ENCODE measurements at places on chromosomes 1 and 21. TPM values are rescaled to one million over a fixed set of nuclear protein-coding genes. Genes with fewer than 3 reads are reported as not detected.

Gene DCDC2B
- polyA plus RNA-seq: 0.36 TPM

Gene LCE6A
- not detected for polyA plus RNA-seq

DNA sequence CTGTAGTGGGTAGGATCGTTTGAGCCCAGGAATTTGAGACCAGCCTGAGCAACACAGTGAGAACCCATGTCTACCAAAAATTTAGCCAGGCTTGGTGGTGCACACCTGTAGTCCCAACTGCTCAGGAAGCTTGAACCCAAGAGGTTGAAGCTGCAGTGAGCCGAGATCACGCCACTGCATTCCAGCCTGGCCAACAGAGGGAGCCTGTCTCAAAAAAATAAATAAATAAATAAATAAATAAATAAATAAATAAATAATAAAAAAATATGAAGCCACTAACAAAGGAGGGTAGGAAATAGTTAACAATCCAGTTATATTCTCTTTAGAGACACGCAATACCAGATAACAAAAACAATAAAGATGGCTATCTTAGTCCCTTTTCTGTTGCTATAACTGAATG is 11.9 kb upstream of the CBR3 start:
- DNase-seq: no peak

Gene C1orf116
- polyA plus RNA-seq: not detected

Gene DCST1
- not detected for polyA plus RNA-seq

Gene GABRD
- not detected for polyA plus RNA-seq

DNA sequence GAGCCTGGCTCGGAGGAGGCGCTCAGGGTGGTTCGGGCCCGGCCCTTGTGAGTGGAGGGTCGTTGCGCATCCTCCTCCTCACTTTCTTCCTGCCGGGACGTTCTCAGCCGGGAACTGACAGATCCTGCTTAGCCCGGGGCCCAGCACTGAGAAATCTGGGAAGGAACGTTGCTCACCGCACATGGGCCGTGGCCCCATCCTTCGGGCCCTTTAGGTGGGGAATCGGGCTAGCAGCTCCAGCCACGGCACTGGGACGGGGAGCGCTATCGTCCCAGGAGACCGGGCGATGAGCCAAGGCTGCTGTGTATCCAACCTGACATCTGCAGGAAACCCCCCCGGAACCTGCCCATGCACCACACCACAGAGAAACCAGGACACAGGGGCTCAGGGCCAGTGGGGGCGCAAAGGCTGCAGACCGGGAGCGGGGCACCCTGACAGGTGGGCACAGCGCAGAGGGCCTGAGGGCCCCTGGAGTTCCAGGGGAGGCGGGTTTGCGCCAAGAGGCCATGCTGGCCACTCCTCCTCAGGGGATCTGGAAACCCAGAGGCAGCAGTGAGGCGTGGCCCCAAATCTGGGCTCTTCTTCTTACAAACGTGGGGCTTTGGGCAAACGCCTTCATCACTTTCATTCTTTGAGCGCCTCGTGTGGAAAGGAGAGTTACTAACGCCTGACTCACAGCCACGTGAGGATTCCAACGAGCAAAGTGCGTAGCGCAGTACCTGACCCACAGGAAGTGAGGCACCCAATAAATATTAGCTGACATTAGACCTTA is at the start of gene SH2D5:
Gene SH2D5 (minus strand): TSS at position 116 of the 772 bp plus-strand sequence. CDS start 4,659 bp downstream, outside the sequence.
- peak; percentile 59 for DNase-seq

GRCh38 chr21:31460980-31461379 is 116.9 kb upstream of the TIAM1 start:
- DNase-seq: no peak

DNA sequence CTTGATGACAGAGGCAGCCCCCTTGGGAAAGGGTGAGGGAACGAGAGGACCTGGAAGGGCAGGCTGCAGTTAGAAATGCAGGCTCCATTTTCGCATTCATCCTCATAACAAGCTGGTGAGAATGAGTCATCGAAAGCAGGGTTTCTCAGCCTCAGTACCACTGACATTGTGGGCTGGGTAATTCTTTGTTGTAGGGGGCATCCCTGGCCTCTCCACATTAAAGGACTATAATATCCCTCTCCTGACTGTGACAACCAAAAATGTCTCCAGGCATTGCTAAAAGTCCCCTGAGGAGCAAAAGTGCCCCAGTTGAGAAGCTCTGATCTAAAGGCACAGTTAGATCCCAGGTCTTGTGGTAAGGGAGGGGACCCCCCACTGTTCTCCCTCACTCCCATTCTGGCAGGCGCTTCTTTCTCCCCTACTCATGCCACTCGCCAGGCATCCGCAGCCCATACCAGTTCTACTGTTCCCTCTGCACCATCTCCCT is 20.4 kb downstream of the KCNN3 start:
- no peak for DNase-seq

Gene LRRC39
- polyA plus RNA-seq: not detected

DNA sequence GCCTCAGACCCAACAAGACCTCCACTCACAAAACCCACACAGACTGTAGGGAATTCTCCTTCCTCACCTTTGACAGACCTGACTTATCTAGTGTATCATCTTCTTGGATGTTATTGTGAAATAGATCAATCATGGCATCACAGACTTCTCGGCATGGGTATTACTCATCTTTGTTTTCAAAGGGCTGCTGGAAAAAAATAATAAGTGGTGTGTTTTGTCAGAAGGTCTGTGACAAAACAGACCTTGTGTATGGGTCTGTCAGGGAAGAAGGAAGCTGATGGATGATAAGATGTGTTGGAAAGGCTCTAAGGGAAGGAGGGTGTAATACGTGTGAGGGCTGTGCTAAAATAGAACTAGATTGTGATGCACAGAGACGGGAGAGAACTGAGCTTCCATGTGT is 13.9 kb upstream of the S100A7 start:
- no peak for DNase-seq

DNA sequence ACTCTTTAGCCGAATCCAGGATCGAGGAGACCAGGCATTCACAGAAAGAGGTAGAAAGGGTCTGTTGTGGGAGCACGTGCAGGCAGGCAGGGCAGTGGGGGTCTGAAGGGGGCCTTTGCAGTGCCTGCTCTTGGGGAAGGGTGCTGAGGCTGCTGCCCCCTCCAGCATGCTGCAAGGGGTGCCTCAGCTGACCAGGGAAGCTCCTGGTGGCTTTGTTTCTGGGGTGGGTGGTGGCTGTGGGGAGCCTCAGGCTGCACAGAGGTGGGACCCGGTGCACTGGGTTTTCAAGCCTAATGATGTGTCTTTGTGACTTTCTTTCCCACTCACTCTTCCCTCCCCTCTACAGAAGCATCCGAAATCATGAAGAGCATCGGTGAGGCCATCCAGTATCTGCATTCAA is 41.5 kb upstream of the IL19 start:
- no peak for DNase-seq

DNA sequence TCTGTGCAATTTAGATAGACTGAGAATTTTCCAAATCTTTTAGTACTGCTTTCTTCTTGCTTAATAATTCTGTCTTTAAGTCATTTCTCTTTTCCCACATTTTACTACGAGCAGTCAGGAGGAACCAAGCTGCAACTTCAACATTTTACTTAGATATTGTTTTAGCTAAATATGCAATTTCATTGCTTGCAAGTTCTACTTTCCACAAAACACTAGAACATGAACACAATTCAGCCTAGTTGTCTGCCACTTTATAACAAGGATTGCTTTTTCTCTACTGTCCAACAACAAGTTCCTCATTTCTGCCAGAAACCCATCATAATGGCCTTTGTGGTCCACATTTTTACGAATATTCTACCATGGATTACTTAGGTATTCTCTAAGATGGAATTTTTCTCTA is 36.6 kb downstream of the SORT1 start:
- no peak for DNase-seq

Gene NRIP1
- polyA plus RNA-seq: 48.5 TPM

Gene PCBP3
- polyA plus RNA-seq: not detected

DNA sequence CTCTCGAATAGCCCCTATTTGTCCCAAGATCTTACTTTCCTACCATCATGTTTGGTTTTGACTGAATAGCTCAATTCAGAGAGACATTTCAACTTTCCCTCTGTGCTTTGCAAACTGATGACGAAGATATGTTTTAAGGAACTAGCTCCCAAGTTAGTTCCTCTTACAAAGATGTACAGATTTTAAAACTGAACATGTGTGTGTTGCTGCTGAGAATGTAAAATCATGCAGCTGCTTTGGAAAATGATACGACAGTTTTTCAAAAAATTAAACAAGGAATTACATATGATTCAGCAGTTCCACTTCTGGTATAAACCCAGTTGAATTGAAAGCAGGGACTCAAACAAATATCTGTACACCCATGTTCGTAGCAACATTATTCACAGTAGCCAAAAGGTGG is 33.6 kb downstream of the KIF26B start:
- no peak for DNase-seq

Gene GJA9
- not detected for polyA plus RNA-seq

DNA sequence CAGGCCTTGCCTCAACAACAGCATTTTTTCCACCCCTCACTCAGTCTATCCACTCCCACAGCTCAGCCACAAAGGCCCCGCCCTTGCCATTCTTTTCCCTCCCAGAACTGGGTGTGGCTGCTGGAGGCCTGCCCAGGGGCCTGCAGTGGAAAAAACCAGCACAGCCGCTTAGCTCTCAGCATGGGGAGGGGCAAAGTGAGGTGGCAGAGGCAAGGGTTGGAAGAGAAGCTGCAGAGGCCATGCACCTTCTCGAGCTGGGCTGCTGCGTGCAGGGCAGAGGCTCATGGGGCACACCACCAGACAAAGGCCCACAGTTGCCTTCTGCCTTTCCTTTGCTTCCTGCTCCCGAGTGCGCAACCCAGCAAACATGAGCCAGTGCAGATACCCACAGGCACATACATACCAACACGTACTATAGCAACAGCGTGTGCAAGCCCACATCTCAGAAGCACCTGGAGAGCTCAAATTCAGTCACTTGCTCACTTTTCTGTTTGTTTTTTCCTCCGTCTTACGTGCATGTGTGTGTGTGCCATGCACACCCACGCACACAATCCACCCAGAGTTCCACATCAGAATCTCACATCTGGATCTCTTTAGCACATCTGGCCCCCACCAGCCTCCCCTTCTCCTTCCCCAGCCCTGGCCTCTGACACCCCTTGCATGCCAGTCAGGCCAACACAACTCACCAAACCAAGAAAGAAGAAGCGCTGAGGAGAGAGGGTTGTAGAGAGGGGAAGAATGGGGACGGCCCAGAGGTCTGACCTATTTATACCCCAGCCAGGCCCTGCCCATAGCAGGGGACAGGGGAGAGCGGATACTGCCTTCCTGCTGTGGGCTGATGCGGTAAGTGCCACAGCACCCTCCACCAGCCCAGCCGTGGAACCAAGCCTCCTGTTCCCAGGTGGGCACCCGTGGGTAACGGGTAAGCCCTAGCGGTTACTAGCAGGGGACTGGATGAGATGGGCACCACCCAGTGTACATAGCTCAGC is at the start of gene S100A4:
Gene S100A4 (minus strand): TSS at position 740 of the 989 bp plus-strand sequence. CDS start 1,012 bp downstream, outside the sequence.
- DNase-seq: peak; percentile 17

DNA sequence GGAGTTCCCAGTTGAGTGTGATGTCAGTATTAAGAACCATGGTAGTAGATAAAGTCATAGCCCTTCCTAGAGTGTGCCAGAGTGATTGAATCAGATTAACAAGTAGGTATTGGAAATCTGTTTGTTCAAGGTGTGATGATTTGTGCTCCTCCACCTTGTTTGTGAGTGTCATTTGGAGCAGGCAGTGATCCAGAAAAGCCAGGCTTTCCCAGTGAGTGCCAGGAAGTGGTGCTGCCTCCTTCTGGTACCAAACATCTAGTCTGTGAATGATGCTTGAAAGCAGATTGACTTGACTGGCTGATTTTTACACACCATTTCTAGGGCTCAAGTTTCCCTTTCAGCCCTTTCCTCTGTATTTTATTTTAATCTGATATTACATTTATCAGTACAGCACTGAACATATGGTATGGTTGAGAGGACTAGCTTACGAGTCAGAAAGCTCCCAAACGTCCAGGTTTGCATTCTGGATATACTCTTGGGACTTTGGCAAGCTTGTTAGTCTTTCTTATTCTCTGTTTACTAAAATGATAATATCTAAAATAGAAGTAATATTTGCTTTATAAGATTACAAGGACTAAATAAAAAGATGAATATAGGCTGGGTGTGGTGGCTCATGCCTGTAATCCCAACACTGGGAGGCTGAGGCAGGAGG is 100.7 kb downstream of the PATJ start:
- DNase-seq: no peak

Gene C1orf53
- polyA plus RNA-seq: not detected

Measured in naive B cell (primary cell).